ENCODE measurements at places on chromosomes 2 and 18.

- no peak for DNase-seq
Observed at GRCh38 chr18:48454261-48454757, 45.1 kb upstream of the ZBTB7C start.

DNA sequence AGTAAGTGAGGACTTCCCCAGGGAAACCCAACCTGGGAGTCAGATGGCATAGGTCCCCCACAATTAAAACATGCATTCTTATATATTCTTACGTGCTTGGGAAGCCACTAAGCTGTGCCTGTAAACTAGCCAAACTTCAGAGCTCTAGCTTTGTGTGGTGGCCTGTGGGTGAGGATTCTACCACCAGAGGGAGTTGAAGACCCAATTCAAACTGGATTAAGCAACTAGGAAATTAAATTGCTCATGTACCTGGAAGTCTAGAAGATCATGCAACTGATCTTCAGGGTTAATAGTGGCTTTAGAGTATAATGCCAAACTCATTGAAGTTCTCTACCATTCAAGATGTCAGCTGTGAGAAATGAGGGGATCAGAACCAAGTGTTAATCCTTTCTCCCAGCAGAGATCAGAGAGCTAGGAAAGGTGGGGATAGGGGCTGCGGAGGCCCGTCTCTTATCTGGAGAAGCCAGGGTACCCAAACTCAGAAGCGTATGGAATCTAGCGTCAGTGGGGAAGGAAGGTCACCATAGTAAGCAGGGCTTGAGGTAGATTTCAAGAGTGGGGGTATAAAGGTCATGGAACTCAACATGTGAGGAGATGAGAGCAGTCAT lies 53.2 kb upstream of the CCDC85A start:
- no peak for DNase-seq

- DNase-seq = no peak
Observed at GRCh38 chr2:159553727-159554126, 62.6 kb downstream of the BAZ2B start.

GRCh38 chr2:150716186-150716585 lies 228.7 kb upstream of the RND3 start:
- DNase-seq = no peak

GRCh38 chr2:73917696-73918207 lies 8.9 kb upstream of the DGUOK start:
- DNase-seq = no peak

- DNase-seq = no peak
Observed at GRCh38 chr2:69625078-69625795, 18.3 kb downstream of the AAK1 start.

DNA sequence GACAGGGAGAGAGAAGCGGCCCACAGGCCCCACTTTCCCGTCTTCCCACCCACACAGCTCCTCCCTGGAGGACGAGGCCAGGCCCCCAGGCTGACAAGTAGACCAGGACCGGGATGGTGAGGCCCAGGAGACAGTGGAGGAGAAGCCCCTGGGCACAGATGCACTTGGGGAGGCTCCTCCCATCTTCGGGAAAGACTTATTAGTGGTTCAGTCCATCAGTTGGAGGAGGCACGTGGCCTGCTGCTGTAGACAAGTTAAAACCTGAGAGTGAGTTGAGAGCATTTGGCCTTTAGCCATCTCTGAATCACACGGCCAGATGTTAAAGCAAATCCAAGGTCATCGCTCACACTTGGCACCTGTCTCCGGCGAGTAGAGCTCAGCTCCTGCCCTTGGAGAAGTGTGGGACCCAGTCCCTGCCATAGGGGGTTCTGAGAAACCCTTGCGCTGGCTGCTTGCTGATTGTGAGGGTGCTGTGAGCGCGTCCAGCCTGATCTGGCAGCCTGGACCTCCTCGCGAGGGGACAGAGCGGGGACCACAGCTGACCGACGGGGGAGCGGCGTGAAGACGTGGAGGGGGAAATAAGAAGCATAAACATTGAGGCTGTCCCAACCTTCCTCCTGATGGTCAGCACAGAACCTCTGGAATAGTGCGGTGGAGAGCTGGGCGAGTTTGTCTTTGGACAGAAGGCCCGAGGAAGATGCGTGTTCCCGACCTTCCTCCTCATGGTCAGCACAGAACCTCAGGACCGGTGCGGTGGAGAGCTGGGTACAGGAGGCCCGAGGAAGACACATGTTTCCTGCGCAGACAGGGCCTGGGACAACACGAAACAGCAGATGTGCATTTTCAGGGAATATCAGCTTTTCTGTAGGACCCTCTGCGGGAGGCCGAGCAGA lies 24.7 kb upstream of the ALLC start:
- DNase-seq = no peak

- DNase-seq = no peak
Observed at GRCh38 chr2:144465749-144466148, 54.2 kb downstream of the ZEB2 start.

DNA sequence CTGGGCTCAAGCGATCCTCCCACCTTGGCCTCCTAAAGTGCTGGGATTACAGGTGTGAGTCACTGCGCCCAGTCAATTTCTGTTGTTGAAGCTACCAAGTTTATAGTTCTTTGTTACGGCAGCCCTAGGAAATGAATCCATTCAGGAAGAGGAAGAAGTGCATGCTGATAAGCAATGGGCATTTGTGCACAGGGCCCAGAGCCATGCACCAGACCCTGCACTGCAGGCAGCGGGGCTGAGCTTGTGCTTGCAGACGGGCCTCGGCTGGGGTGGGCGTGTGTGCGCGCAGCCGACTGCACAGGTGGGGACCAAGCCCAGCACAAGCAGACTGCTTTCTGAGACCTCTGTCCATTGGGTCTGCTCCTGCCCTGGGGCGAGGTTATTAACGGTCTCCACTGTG lies 144.6 kb downstream of the CABLES1 start:
- DNase-seq = no peak

DNA sequence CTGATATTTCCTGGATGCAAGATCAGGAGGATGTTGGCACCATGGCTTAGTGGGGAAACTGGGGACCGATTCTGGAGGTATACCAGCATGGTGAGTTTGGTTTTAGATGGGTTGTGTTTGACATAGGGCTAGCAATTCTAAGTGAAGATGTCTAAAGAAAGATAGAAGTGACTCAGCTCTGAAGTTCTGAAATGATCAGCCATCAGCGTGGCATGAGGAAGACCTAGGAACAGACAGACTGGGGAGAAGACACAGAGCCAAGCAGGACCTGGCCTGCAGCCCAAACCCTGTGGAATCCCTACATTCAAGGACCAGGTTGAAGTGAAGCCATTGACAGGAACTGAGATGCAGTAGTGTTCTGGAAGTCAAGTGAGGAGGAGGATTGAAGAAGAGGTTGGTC lies 39.8 kb downstream of the HRH4 start:
- DNase-seq = no peak

DNA sequence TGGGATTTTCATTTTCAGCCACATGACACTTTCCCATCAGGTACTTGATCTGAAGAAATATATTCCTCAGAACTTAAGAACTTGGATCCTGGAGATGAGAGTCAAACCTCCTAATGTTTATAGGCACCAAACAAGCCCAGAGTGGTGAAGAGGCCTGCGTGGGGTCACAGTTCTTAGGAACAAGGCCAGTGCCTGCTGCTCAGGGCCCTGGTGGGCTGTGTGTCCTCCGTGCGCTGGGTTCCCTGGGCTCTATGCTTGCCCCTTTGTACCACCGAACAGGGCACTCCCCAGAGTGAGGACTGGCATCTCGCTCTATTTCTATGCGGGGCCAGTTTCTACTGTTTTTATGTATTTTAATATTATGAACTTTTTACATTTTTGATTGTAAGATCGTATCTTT lies 76.0 kb upstream of the RBM44 start:
- DNase-seq = no peak

DNA sequence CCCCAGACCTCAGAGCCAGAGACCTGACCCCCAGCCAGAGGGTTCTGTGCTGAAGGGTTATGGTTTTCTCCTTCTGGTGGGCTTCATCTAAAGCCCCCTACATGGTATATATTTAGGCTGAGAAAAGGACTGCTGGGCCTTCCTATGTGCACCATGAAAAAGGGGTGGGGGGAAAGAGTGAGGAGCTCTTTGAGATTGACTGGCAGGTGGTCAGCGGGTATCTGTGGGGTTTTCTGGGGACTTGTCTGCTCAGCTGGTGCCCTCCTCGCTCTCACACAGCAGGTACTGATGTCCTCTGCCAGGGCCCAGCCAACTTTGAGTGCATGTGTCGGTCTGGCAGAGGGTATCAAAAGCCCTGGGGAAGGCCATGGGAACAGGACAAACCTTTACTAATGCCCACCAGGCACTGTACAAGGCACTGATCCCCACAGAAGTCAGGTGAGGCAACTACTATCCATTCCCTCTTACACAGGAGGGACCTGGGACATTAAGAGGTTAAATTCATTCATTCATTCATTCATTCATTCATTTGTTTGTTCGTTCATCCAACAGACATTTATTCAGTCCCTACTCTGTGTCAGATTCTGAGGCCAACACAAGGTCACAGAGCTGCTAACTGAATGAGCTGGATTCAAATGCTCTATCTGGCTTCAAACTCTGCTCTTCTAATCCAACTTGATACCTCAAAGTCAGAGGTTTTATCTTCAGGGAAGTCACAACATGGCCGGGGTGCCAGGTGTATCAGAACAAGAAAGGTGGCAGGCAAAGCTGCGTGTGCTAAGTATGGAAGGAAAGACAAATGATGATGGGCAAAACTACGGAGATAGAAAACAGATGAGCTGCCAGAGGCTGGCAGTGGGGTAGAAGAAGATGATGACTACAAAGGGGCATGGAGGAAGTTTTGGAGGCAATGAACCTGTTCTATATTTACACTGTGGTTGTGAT lies 44.6 kb downstream of the REEP1 start:
- DNase-seq = no peak

DNA sequence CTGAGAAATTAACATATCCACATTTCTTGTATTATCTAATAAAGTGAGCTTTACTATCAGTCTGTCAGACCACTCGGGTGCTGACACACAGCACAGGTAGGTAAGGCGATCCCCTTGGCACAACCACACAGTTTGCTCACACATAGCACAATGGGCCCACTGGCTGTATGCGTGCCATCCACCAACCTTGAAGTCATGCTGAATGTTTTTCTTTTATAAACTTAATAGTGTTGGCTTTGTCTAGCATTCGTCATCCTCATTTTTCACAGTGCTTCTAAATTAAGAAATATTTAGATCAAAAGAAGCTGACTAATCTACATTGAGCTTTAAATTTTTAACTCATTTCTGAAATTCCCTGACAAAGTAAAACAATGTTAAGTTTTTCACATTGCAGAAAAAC lies 50.0 kb upstream of the PAPOLG start:
- no peak for DNase-seq

DNA sequence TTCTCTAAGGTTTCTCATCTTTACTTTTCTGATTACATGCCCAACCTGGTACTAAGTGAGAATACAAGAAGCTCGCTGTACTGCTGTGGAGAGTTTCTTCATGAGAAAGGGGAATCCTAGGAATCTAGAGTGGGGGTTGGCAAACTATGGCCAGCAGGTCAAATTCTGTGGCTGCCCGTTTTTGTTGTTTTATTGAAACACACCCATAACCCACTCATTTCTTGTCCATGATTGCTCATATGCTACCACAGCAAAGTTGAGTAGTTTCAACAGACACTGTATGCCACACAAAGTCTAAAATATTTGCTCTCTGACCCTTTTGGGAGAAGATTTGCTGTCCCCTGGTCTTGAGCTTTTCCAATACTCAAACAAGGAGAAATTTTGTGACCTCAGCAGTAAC lies 58.8 kb downstream of the C2orf74 start:
- DNase-seq = no peak

- DNase-seq = peak; percentile 64
Observed at GRCh38 chr2:230987137-230988020, 8.5 kb upstream of the SPATA3 start.

DNA sequence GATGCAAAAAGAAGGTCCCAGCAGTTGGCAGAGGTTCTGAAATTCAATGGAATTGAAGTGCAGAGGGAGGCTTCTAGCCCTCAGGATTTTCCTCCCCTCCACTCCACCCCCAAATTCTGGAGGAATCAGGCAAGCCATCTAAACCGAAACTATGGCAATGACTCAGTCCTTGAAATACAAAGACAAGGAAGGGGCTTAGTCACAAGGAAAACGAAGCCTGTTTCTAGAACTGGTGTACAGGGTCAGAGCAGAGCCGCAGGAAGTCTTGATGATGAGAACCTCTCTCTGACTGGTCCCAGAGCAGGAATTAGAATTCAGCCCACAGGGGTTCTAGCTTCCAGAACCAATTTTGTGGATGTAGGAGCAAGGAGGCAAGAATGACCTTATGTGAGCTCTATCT lies 111.7 kb upstream of the SCN1A start:
- no peak for DNase-seq

DNA sequence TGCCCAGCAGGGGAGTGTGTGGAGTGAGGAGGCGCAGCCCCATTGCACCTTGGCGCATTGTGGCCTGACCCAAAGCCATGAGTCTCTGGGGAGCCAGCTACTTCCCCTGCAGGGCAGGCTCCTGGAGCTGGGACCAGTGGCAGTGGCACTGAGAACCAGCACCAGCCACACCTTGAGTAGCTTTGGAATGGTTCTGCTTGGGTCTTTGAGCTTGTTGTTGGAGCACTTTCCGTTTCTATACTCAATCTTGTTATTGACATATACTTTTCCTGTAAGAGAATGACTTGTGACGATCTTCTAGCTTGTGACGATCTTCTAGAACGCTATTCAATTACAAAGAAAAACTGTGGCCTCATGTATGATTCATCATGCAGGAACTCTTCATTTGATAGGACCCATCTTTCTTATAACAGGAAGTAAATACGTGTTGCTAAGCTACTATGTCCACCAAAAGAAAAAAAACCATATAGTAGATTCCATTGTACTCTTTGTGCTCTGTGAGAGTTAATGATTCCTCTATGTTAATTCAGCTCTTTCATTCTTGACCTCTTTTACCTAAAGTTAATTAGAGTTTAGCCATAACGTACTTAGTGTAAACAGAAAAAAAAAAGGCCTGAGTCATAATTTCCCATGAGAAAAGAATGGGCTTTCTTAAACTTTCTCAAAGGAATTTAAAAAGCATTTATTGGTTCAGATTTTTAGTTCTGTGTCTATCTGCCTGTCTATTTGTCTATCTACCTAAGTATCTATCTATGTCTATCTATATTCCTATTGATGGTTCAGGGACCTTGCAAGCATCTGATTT lies 113.1 kb downstream of the GATA6 start:
- no peak for DNase-seq

GRCh38 chr18:57125627-57126026 lies 21.3 kb upstream of the BOD1L2 start:
- DNase-seq = no peak

- no peak for DNase-seq
Observed at GRCh38 chr18:13444430-13445240, 226.1 kb downstream of the LDLRAD4 start.

GRCh38 chr2:37287966-37288365 lies 36.7 kb downstream of the PRKD3 start:
- DNase-seq = no peak

Measured in stimulated activated CD8-positive, alpha-beta memory T cell treated with anti-CD3 and anti-CD28 coated beads, Interleukin-2, amount 100 ng/mL, for 1 hour (primary cell).